Activated CD4-positive, alpha-beta T cell treated with anti-CD3 and anti-CD28 coated beads, Interleukin-2, amount 10 ng/mL, durations not matched to agents 7 days and 5 days (primary cell): ENCODE measurements at places on chromosomes 7 and 10. TPM values are rescaled to one million over a fixed set of nuclear protein-coding genes. Genes with fewer than 3 reads are reported as not detected.

NUTM2E gene
- 0.67 TPM for total RNA-seq

- no peak for DNase-seq
These were observed 7.4 kb downstream of the IFIT3 start for GRCh38 chr10:89335226-89335625.

LBX1 gene
- total RNA-seq: not detected

TMEM26 gene
- not detected for total RNA-seq

GBX1 gene
- total RNA-seq: not detected

DNA sequence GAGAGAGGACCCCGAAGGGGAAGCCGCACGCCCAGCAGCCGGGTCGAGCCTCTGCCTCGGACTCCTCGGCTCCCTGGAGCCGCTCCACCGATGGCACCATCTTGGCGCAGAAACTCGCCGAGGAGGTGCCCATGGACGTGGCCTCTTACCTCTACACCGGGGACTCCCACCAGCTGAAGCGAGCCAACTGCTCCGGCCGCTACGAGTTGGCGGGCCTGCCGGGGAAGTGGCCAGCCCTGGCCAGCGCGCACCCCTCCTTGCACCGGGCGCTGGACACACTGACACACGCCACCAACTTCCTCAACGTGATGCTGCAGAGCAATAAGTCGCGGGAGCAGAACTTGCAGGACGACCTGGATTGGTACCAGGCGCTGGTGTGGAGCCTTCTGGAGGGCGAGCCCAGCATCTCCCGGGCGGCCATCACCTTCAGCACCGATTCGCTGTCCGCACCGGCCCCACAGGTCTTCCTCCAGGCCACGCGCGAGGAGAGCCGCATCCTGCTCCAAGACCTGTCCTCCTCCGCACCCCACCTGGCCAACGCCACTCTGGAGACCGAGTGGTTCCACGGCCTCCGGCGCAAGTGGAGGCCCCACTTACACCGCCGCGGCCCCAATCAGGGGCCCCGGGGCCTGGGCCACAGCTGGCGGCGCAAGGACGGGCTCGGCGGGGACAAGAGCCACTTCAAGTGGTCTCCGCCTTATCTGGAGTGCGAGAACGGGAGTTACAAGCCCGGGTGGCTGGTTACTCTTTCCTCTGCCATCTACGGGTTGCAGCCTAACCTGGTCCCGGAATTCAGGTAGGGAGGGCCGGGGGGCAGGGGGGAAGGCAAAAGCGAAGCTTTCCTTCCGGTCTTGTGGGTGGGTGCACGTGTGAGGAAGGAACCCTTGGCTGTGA lies 973 bp downstream of the GPR158 start:
- DNase-seq: no peak

LRGUK gene
- 0.25 TPM for total RNA-seq

GRCh38 chr7:142827951-142828500 lies 26.9 kb upstream of the EPHB6 start:
- no peak for DNase-seq

KLF14 gene
- total RNA-seq: not detected

SEMA4G gene
- 1.6 TPM for total RNA-seq

LIPM gene
- total RNA-seq: not detected

DNA sequence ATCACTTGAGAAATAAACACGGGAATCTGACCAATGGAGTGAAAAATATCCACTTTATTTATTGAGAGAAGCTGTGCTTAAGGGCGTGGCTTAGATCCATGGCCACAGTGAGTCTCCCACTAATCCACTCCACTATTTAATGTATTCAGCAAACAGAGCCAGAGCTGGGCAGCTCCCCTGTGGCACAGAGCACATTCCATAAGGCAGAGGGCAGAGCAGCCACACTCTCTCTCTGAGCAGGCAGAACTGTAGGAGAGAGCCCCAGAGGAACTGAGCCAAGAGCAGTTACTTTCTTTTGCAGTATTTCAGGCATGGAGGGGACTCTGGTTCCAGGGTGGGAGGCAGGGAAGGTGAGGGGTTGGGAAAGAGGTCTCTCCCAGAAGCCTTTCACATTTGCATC lies 106.0 kb downstream of the GALNT17 start:
- DNase-seq: no peak

GRCh38 chr7:88104732-88105131 lies 115.1 kb downstream of the SRI start:
- no peak for DNase-seq

PRSS37 gene
- total RNA-seq: not detected

PITX3 gene
- total RNA-seq: not detected

HABP2 gene
- not detected for total RNA-seq

CPEB3 gene
- total RNA-seq: 2.6 TPM

FAM221A gene
- total RNA-seq: 4.4 TPM
